ENCODE measurements at places on chromosomes 1 and 21. TPM values are rescaled to one million over a fixed set of nuclear protein-coding genes. Genes with fewer than 3 reads are reported as not detected.

- DNase-seq: no peak
These were observed 47.4 kb downstream of the S100B start for GRCh38 chr21:46557469-46557868.

Gene CAMTA1
- 43.0 TPM for total RNA-seq

DNA sequence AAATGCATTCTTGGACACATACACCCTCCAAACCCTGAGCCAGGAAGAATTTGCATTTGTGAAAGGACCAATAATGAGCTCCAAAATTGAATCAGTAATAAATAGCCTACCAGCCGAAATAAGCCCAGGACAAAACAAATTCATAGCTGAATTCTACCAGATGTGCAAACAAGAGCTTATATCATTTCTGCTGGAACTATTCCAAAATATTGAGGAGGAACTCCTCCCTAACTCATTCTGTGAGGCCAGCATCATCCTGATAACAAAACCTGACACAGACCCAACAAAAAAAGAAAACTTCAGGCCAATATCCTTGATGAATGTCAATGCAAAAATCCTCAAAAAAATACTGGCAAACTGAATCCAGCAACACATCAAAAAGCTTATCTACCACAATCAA is 6.7 kb downstream of the SPRR2E start:
- DNase-seq: no peak

- no peak for DNase-seq
These were observed 29.6 kb upstream of the RGS16 start for GRCh38 chr1:182633657-182634281.

Data from activated CD4-positive, alpha-beta memory T cell treated with anti-CD3 and anti-CD28 coated beads, Interleukin-2, amount 10 ng/mL, durations not matched to agents 7 days and 5 days (primary cell).